CD4-positive, alpha-beta T cell (primary cell): ENCODE measurements at places on chromosomes 5 and 9. TPM values are rescaled to one million over a fixed set of nuclear protein-coding genes. Genes with fewer than 3 reads are reported as not detected.
A peak's percentile ranks its signal among the peaks of the same experiment; 100 is the strongest.

TOR2A gene
- 8.2 TPM for total RNA-seq

CARD9 gene
- total RNA-seq: 0.36 TPM

TEX53 gene
- total RNA-seq: not detected

CER1 gene
- not detected for total RNA-seq

PLAC8L1 gene
- 0.56 TPM for total RNA-seq

LPAR1 gene
- total RNA-seq: not detected

DNA sequence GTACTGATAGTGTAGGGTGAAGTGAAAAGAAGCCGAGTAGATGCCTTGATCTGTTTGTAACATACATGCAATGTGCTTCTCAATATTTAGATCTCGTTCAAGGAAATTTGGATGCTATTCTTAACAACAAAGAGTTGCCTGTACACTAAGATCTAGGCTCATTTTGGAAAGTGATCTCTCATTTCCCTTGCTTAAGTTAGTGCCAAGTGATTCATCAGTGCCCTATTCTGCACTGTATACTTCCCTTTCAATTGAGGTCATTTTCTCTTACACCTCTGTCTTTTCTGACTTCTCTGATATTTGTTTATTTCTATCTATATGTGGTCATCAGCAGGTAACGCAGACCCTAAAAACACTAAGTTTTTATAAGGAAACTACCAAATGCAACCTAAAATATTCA, 528.6 kb upstream of the PTPRD start:
- no peak for DNase-seq

- DNase-seq: no peak
Measured at GRCh38 chr5:124462751-124463150, 283.7 kb downstream of the ZNF608 start.

WNT8A gene
- not detected for total RNA-seq

PCA3 gene
- not detected for total RNA-seq

TMEM174 gene
- not detected for total RNA-seq

DNA sequence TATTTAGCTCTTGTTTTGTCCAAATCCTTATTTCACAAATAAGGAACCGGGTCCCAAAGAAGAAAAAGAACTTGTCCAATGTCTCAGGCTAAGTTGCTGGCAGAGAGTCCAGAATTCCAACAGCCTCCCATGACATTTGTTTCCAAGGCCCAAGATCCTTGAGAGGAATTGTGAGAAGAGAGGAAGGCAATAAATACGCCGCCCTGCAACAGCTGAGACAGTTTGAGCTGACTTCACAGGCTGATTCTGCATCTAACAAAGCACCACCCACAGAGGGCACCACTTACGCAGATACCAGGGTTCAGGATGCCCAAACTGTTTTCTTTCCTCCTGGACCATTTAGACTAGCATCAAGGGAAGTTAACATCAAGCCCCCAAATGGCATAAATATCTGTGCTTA, 211.3 kb downstream of the FAM114A2 start:
- DNase-seq: no peak

DNA sequence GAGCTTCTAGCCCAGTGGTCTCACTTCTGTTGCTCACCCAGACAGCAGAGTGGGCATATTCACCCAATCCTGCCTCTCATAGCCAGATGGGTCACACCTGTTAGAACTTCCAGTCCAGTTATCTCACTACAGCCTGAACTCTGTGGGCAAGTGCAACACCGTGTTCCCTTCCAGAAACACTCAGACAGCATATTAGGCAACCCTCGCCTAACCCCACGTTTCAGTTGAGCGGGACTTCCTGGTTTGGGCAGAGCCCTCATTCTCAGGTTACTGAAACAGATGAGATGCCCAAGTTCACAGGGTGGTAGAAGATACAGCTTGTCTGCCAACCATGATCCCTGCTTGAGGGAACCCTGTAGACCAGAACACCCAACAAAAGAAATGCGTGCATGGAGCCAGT, 538.2 kb downstream of the CYLC2 start:
- DNase-seq: no peak

- peak; percentile 78 for DNase-seq
Measured at GRCh38 chr5:68433923-68434879, 218.6 kb downstream of the PIK3R1 start.

EMB gene
- total RNA-seq: 133 TPM

DNA sequence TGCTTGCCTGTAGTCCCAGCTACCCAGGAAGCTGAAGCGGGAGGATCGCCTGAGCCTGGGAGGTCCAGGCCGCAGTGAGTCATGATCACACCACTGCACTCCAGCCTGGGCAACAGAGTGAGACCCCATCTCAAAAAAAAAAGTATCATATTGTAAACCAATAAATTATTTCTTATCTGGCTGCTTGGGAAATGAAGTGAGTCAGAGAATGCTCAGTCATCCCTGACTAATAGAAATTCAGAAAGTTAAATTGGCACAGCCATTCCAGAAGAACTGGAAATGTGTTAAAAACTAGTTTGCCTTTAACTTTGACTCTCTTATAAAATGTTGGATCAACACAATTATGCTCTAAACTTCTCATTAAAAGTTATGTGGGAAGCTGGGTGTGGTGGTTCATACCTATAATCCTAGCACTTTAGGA, 9.8 kb upstream of the GNE start:
- DNase-seq: no peak

GPR21 gene
- 0.89 TPM for total RNA-seq

DNA sequence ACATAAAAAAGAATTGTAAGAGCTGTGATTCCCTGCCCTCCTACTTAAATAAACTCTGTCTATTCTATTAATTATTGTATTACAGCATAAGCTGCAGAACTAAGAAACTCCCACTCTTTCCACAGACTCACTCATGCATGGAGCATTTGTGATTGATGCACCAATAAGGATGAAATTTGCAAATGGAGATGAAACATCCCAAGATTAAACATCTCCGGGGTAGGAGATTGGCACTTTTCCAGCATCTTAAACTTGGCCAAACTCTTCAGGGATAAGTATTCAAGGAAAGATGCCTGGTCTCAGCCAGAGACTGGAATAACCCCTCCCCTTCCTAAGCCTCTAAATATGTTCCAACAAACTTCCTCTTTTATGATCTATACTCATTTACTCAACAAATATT, 472.0 kb downstream of the ACTL7B start:
- no peak for DNase-seq

DNA sequence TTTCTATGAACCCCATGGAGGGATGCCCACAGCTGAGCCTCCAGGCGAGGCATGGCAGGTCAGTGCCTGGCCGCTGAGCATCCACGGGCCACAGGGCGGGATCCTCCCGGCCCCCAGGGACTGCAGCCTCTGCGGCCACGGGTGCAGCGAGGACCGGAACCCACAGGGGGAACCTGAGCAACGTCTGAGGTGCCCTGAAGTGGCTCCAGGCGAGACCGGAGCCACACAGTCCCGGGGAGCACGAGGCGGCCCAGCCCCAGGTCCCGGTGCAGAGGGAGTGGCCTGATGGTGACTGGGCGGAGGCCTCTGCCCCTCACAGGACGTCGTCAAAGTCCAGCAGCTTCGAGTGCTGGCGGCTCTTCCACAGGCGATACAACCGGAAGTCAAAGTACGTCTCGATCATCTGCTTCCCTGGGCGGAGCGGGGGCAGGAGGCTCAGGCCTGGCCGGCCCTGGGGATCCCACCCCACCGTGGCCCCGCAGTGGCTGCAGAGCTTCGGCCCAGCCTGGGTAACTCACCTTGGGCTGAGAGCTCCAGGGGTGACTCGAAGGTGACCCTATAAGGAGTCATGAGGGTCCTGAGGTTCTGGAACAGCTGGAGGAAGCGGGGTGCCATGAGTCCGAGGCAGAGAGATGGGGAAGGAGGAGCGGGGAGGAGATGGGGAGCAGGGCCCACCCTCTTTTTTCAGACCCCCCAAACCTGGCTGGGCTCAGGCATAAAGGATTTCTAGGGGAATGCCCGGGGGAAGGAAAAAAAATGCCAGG, 8.1 kb upstream of the ENTPD8 start:
- no peak for DNase-seq

DNA sequence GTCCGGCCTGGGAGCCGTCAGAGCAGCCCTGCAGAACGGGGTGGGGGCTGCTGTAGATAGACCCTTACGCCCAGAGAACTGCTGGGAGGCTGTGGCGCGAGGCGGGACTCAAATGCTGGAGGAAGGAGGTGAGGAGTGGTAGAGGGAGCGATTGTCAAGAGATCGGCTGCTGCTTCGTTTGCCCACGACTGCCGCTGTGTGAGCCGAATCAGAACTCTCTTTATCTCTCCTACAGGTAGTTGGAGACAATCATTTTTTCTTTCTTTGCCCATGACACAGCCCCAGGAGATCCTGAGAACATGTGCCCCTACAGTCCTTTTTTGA, 456 bp downstream of the ZNF79 start:
- peak; percentile 22 for DNase-seq

DNA sequence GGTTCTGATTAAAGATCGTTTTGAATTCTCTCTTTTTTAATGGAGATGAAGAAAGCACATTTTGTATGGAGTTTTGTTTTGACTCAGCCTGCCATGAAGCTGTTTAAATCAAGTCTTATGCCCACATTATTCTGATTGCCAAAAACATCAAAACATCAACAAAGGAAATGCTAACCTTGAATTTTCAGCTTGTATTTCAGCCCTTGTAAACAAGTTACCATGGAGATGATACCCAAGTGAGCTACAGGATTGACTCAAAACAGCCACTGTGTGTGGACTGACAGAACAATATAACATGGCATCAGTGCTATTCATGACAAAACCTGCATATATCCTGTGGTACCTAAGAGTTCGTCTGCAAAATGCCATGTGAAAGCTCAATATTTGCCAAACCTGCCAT, 1581.0 kb downstream of the MAT2B start:
- DNase-seq: no peak

KCTD16 gene
- not detected for total RNA-seq

SPAAR gene
- not detected for total RNA-seq

GRCh38 chr5:17148481-17148880, 69.0 kb upstream of the BASP1 start:
- DNase-seq: no peak

- DNase-seq: no peak
Measured at GRCh38 chr9:95778957-95779356, 96.5 kb upstream of the ERCC6L2 start.

DNA sequence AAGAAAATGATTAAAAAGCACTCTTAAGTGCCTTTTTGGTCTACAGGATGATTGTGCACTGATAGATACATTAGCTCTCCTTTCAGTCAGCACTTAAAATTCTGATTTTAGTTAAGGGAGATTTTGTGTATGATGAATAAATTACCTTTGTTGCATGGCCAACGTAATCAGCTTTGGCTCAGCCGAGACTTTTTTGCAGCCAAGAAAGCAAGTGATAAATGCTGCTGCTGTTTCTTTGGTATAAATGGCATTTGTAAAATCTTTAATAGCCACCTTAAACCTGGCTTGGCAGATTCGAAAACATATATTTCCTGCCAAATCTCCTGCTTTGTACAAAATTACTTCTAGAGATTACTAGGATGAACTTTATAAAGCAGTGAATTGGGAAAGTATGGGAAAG, 147.7 kb downstream of the DCP2 start:
- DNase-seq: no peak

DNA sequence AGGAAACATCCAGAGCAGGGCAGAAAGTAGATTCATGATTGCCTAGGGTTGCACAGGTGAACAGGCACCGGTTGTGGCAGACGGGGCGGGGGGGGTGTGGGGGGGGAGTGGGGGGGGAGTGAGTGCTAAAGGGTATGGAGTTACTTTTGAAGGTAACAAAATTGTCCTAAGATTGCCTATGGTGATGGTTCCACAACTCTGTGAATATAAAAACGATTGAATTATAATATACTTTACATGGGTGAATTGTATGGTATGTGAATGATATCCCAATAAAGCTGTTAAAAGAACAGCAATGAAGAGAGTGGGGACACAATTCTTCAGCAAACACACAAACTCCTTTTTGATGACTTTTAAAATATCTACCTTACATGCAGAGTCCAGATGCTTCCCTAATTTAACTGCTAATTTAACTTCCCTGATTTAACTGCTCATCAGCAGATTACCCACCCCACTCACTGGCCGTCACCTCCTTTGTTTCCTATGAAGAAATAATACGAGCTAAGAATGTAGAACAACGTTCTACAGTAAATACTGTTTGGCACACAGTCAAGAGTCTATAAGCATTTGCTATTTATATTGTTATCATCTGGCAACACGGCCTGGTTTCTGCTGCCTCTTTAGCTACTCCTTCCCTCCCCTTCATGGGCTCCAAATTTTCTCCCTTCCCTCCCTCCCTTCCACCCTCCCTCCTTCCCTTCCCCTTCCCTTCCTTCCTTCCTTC, 83.5 kb downstream of the PTCH1 start:
- no peak for DNase-seq

DNA sequence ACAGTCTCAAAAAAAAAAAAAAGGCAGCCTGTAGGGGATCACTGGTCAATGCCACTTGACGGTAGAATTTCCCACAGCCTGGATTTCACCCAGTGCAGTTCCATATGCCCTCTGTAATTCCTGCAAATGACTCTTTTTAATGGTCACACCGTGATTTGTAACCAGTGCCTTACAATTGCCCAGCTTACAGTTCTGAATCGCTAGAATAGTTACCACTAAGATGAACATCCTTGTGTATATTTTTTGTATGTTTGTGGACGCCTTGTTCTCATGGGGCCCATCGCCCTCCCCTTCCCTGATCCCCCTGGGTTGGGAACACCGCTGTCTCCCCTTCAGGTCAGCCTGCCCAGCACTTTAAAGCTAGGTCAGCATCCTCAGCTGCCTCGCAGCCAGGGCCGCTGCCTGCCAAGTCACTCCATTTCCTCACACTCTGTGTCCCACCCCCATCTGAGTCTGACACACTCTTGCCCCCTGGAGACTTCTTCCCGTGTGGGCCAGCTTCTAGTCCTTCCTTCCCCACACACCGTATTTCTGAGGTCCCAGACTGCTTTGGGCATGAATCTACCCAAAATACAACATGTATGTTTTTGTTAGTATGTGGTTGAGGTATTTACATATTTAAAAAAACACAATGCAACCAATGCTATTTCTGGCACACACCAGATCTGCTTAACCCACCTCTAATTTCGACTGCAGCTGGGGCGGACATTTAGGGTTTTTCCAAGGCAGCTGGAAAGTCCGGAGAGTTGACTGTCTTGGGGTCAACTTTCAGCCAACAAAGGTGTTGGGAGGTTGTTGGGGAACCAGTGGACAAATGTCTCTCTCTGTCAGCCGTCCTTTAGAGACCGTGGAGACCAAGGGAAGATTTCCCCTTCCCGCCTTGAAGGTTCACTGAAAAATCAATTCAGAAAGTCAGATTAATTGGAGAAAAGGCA, 120.5 kb upstream of the NEK6 start:
- no peak for DNase-seq

GRCh38 chr9:2810420-2811075, 33.3 kb downstream of the PUM3 start:
- DNase-seq: no peak

HTR4 gene
- not detected for total RNA-seq

- no peak for DNase-seq
Measured at GRCh38 chr5:129216001-129216400, 121.5 kb downstream of the ISOC1 start.

DNA sequence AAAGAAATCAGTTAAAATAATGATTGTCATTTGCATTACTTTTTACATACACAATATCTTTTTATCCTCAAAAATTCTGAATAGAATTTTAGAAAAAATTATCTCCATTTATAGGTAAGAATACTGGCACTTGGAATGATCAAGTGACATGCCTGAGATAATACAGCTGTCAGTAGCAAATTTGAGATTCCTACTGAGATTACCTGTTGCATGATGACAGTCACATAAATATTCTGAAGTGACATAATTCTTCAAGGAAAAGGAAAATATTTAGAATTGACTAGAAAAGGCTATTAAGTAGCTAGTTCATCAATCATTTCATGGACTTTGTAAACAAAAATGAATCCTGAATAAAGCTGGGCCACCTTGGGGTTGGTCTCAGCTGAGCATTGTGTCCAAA, 15.2 kb upstream of the ENC1 start:
- no peak for DNase-seq
